COLO829 (cell line): ENCODE measurements at places on chromosomes 6 and 20.

- DNase-seq: no peak
Measured at GRCh38 chr6:149236589-149236988, 80.9 kb upstream of the TAB2 start.

- DNase-seq: no peak
Measured at GRCh38 chr6:139941826-139942225, 567.4 kb upstream of the CITED2 start.

- no peak for DNase-seq
Measured at GRCh38 chr20:43508604-43509040, 1.1 kb downstream of the L3MBTL1 start.

DNA sequence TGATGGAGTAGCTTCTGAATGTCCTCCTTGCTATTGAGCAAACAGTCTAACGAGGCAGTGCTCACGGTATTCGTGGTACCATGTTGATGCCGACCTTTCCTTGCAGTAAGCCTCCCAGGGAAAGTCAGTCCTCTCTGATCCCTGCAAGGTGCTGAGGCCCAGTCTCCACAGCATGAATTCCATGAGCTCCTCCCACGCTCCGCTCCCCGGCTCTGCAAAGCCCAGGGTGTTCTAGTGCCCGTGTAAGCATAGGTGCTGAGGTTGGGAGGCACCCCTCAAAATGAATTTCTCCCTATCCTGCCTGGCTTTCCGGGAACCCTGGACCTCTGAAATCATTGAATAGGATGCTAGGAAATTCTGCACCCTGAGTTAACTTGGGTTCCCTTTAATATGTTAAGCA, 251.0 kb downstream of the TAF4 start:
- DNase-seq: no peak

DNA sequence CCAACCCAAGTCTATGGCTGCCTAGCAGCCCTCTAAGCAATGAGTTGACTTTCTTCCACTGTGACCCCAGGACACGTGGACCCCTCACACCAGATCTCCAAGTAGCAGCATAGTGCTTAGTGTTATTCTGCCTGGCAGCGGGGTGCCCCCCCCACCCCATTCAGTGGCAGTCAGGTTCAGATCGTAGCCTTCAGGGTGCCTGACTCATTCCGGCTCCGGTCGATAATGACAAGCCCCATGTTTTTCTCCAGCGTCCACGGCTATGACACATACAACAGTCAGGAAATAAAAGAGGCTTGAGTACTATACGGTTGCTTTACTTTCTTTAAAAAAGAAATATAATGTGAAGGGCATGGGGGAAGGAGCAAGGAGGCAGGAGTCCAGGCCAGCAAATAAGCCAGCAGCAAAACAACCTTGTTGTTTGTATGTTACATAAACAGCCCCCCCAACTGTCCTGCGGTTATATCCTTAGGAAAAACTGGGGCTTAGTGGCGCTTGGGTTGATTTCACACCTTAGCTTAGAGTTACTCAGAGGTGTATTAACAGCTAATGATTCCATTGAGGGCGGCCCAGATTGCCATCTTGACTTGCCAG, 23.1 kb downstream of the GNAS start:
- DNase-seq: no peak
